Memory B cell (primary cell): ENCODE measurements at places on chromosomes 12 and 14.

DNA sequence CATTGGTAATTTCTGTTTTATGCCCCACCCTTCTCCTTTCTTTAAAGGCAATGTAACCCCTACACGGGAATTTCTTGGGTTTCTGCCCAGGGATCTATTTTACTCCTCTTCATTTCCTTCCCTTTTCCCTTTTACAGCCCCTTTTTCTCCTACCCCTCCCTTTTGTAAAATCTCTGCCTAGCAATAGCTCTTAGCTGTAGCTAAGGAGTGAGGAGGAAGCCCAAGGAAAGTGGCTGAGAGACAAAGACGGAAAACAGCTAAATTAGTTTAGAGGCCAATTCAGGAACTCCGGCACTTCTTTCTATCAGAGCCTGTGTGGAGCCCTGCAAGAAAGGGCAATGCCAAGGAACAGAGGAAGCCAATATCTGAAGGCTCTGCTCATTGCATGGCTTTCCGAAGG, 40.3 kb downstream of the SOCS2 start:
- no peak for DNase-seq

- DNase-seq: no peak
These were observed 35.8 kb downstream of the VEZT start for GRCh38 chr12:95253386-95253785.

DNA sequence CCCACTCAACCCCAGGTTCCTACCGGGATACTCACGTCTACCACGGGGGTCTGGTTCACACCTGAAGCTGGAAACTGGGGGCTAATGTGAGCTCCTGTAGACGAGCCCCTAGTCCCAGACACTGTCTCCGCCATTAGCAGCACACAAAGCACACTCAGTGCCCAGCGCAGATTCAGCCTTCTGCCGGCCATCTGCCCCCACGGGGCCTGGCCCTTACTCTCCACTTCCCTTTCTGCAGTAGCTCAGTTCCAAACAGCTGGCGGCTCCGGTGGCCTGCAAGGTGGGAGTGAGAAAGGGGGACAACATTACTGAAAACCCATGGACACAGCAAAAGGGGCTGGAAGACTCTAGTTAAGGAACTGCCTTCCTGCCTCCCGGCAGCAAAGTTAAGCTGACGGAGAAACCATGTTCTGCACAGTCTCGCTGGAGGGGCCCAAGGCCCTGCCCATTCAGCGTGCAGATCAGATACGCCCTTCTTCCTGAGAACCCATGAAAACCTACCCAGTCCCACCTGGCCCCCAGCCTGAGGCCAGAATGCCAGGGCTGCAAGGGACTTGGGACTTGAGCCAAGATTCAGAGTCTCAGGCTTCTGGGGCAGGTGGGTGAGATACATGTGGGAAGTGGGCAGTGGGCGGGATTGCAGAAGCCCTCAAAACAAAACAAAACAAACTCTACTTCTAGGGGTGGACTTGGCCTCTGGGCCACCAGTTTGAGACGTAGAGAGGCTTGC, 2.1 kb downstream of the SLC8B1 start:
- DNase-seq: no peak

DNA sequence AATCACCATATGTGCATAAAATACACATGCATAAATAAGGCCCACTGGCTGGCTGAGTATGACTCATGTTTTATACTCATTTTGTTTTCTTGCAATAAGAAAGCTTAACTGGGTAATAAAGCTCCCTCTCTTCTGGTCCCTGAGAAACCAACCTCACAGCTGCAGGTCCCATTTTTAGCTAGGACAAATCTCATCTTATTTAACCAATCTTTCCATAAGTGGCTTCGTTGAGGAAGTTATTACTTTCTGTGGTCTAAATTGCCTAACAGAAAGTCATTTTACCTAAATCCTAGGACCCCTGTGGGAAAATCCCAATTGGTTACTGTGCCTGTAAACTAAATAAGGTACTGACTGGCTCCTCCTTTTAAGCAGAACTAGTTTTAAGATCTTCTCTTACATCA, 232.8 kb upstream of the FBXO33 start:
- DNase-seq: no peak

GRCh38 chr14:75821831-75822521, 159.8 kb downstream of the TGFB3 start:
- DNase-seq: no peak

- DNase-seq: no peak
These were observed 88.0 kb upstream of the TMEM132C start for GRCh38 chr12:128178966-128179365.

- DNase-seq: no peak
These were observed 216.5 kb downstream of the CHST11 start for GRCh38 chr12:104673294-104673693.

- no peak for DNase-seq
These were observed 334.9 kb upstream of the DIO2 start for GRCh38 chr14:80545935-80546854.

- DNase-seq: no peak
These were observed 36.6 kb upstream of the PAX9 start for GRCh38 chr14:36625014-36625413.

DNA sequence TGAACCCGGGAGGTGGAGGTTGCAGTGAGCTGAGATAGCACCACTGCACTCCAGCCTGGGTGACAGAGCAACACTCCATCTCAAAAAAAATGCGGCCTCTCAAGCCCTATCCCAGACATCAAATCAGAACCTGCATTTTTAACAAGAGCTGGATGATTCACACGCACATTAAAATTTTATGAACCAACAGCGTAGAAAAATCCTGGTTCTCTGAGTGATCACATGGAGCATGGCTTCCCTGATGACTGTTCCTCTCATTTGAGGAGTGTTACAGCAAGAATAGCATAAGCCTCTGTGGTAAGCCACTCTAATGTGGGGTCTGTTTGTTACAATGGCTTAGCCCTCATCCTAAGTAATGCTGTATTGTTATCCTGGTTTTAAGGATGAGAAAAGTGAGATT, 163.6 kb downstream of the BRMS1L start:
- DNase-seq: no peak

DNA sequence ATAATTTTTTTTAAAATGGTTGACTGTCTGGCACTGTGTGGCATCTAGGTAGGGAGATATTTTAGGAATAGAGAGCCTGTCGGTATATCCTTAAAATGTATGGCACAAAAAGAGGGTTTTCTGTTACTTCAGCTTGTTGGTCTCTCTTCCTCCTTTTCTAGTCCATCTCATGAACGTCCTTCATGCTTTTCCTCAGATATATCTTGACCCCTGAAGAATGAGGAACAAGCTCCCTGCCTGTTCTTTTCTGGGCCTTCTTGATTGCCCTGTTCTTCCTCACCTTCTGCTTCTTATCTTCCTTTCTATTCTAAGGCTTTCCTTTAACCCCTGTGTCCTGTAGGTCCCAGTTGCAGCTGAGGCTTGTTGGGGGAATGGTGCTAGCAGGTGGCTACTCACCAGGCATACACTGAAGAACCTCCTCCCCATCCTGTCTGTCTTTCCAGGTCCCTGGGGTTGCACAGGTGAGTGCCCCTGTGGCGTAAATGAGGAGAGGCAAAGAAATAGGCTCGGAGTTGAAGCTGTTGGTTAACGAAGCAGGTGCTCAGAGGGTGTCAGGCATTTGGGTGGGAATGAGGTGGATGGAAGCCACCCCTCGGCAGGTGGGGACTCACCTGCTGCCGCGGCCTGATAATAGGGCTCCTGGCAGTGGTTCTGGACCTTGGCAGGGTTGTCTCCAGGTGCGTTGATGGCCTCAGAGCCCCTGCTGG, 7.2 kb upstream of the C1R start:
- no peak for DNase-seq

DNA sequence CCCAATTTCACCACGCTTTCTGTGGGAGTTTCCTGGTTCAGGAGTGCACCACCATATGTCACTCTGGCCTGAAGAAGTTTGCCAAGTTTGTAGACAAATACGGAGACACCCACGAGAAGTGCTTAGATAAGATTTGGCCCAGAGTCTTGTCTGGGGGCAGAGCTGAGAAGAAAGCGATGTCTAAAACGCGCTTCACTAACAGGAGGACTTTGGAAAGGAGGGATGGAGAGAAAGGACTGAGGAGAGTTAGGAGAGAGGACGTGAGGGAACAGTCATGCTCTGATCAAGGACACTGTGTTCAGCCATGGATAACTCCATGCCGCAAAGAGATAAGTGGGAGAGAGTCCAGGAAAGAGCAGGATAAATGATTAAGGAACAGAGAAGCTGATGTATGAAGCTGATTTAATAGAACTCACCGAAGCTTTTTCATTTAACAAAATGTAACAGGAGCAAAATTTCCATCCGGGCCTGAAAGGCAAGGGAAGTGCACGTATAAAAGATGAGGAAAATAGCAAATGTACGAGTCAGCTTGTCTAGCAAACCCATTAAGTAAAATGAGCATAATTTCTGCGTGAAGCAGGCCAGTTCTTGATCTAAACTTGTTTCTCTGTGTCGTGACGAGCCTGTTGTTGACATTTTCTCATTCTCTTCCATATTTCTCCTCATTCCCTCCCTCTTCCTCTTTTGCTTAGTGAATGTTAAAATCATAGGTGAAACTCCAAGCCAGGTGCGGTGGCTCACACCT, 23.4 kb upstream of the MAP3K9 start:
- no peak for DNase-seq

DNA sequence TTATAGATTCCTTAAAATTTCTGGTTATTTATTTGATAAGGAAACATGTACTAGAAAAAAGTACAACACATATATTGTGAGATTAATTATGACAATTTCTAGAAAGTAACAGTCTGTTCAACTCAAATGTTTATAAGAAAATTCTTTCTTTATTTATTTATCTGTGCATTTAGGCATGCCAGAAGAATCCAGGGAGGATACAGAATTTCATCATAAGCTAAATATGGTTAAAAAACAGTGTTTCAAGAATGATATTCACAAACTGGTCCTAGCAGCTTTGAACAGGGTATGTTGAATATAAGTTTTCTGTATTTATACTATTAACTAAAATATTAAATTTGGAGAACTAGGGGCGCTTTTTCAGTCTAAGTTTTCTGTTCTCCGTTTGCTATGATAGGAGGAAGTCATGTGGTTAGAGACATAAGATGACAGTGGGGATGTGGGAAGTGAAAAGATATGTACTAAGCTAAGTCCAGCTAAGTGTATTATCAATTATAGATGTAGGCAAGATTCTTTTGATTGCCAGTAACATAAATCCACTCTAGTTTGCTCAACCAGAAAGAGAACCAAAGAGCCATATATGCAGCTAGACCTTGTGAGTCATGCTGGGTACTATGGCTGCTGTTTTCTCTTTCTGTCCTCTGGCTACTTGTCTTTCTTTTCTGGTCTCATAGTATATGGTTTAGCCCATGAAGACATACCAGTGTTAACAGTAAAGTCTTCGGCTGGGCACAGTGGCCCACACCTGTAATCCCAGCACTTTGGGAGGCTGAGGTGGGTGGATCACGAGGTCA, 39.0 kb downstream of the LRRK2 start:
- DNase-seq: no peak

DNA sequence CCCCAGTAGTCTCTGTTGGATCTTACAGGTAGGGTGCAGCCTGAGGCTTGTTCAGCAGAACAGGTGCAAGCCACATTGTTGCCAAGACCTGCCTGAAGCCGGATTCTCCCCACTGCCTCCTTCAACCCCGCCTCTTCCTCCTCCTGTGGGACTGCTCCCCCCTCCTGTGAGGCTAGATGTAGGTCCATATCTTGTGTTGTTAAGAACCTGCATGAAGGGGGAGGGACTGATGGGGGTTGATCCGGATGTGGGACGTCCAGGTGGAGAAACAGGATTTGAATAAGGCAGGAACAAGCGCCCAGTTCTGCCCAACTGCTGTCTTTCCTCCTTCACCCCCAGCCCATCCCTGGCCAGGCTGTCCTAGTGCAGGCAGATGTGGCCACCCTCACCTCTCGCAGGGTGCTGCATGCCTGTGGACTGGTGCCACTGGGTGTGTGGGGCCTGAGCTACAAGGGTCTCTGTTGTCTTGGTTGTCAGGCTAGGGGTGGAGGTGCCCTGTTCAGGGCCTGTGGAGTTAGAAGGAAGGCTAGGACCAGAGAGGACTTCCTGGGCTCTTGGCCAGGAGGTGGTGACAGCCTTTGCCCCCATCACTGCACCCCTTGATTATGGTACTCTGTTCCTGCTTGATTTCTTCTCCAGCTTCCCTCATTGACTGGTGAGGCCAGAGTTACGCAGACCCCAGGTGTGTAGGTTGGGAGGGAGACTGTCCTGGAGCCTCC, 1.4 kb downstream of the NR4A1 start:
- DNase-seq: no peak

GRCh38 chr12:122190842-122191668, 8.1 kb downstream of the LRRC43 start:
- DNase-seq: peak; percentile 65

DNA sequence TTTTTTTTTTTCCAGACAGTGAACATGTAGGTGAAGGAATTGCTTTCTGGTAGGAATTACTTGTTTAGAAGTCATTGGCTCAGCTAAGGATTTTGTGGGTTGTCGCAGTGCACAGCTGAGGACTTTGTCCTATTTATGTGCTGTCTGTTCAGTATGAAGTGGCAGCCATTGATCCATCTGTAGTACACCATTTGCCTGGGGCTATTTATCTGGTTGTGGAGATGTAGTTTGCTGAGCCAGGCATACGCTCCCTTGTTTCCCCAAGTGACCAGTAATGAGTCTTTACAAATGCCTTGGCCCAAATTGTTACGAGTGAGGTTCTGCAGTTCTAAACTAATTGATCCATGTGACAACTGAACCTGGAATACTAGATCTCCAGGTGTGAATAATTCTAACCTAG, 140.1 kb downstream of the NRXN3 start:
- no peak for DNase-seq

DNA sequence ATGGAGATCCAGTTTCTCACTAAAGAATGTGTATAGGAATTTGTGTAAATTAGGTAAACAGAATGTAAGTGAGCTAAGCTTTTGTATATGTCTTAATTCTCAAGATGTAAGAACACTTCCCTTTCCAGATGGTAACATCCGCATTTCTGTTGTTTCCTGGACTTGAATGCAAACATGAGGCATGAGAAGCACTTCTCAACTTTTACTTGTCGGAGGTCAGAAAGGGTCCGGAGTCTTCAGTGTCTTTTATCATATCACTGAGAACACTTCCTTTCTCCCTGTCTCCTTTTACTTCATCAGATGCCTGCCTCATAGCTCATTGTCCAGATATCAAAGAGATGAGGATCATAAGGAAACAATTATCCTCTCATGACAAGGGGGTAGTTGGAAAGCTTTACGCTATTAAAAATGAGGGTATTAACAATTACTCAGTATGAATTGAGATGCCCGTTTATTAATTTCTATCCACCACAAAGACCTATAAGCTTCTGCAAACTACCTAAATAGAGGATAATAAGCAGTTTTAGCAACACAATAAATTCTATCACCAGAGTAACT, 214.1 kb upstream of the FLRT2 start:
- no peak for DNase-seq

- no peak for DNase-seq
These were observed 454.0 kb downstream of the FOXG1 start for GRCh38 chr14:29220566-29220965.

DNA sequence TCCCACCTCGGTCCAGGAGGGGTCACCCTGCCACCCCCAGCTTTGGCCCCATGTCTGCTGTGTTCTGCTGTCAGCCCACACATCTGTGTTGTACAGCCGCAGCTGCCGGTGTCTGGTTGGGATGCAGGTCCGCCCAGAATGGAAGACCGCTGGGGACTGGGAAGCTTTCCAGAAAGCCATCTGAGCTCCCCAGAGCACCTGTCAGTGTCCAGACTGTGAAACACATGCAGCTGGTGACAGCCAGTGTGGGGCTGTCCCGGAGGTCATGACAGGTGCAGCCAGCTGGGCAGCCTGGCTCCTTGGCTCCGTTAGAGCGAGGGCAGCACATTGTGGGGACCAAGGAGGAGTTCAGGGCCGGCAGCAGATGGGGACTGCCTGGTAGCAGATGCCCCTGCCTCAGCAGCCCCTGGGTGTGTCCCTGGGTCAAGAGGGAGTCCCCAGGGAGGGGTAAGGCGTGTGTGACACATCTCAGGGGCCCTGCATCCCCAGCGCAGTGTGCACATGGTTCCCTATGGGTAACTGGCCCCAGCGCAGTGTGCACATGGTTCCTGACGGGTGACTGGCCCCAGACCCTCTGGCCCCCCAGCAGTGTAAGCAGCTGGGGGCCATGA, 16.4 kb downstream of the CEP170B start:
- DNase-seq: no peak
